Occipital lobe (tissue), 3 donors: ENCODE measurements at places on chromosomes 1 and 21.

DNA sequence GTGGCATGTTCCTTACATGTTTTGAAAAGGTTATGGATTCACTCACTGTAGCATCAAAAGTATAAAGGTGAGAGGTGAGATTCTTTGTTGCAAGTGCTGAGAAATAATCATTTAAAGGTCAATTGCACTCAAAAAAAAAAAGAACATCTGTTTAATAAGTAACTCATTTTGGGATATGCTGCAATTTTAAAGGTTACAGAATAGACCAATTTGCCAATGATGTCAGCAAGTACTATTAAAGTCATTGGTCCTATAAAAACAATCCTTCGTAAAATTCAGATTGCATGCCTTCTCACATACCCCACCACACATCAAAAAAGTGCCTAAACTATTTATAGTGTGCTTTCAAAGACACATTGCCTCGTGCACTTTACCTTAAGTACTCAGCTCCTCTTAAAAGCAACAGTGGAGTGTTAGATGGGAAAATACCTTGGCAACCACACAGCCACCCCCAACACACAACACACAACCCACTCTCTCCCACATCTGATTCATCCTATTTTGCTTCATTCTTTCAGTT, 218.2 kb upstream of the ADGRL2 start:
- no peak for DNase-seq

GRCh38 chr1:161082483-161082882, 6.9 kb downstream of the NECTIN4 start:
- DNase-seq = no peak

GRCh38 chr1:25710583-25711347, 89.2 kb upstream of the SELENON start:
- no peak for DNase-seq

DNA sequence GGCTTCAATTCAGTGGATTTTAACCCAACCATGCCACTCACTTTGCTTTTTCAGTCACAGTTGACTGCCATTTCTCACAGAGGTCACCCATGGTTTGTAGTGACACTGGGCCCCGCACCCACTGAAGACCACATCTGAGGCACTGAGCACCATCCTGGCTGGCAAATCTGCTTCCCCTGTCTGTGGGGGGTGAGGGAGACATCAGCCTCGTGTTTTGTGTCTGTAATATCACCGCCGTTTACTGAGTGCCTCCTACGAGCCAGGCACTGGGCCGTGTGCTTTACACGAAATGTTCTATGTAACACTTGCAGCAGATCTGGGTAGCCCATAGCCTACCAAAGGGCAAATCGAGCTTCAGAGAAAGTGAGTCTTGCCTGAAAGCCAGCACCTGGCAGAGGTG, 161.8 kb downstream of the PGBD5 start:
- DNase-seq = no peak

DNA sequence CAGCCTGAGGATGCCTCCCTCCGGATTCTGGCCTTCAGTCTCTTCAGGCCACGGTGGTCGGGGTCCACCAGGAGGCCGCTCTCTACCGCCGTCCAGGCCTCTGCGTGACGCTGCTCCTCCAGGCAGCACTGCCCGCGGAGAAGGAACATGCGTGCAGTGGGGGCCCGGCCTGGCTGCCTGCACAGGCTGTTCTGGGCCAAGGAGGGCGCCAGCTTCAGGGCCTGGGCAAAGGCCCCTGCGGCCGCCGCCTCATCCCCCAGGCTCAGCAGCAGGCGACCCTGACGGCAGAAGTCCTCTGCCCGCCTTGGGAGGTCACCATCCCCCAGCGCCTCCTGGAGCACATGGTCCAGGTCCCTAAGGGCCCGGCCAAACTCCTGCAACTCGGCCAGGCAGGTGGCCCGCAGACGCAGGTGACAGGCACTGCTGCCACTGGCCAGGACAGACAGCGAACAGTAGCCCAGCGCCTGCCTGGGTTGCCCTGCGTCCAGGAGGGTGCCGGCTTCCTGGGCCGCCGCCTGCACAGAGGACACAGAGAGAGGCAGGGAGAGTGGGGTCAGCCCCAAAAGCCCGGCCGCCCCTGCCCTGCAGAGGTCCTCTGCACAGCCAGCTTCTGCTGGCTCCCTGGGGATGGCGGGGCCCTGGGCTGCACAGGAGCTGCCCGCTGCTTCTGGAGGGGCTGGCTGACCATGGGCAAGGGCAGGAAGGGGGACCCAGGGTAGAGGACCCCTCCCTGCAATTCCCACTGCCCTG, 8.7 kb upstream of the MMEL1 start:
- no peak for DNase-seq

- no peak for DNase-seq
Observed at GRCh38 chr1:192158181-192158580, at the start of gene RGS18. RGS18 (plus strand) TSS chr1:192158462; CDS start chr1:192158638, 176 bp downstream.
